ENCODE measurements at places on chromosomes 2 and 18.

DNA sequence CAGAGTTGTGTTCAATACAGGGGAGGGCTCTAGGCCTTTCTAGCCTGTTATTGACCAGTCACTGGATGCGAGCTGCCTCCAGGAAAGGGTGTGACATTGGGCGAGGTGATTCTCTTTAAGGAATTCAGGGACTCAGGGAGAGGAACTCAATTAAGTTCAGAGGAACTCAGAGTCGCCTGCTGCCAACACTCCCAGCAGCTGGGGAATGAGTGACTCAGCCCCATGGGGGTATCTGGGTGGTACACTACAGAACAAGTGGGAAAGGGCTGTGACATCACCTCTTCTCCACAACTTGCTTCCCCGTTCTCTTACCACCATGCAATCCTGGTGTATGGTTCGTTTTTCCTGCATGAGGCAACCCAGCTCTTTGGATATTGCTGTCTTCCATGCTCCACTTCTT is 50.4 kb upstream of the CYRIA start:
- no peak for DNase-seq

DNA sequence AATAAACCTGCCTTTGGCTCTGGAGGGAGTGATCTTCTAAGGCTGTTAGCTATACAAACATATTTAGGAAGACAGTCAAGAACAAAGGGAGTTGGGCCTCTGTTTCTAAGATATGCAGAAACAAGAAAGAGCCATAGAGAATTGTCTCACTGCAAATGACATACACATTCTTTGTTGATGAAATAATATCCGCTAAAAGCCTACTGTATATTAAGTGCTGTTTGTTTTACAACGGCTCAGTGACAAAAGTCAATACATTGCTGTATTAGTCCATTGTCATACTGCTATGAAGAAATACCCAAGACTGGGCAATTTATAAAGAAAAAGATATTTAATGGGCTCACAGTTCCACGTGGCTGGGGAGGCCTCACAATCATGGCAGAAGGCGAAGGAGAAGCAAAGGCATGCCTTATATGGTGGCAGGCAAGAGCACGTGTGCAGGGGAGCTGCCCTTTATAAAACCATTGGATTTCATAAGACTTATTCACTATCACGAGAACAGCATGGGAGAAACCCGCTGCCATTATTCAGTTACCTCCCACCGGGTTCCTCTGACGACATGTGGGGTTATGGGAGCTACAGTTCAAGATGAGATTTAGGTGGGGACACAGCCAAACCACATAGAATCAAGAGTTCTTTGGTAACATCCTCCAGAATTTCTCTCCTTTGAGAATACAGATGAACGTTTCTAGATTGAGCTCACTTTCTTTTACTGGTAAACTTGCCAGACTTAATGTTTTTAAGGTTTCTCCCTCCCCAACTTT is 157.8 kb downstream of the PIK3C3 start:
- DNase-seq, result no peak

DNA sequence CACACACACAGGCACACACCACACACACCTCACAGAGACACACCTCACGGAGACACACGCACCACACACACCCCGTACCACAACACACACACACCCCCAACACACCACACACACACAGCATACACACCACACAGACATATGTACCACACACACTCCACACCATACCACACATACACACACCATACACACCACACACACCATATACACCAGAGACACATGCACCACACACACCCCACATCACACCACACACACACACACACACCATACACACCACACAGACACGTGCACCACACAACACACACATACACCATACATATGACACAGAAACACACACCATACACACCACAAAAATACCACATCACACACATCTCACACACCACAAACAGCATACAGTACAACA is 850.7 kb downstream of the RNF144A start:
- no peak for DNase-seq

DNA sequence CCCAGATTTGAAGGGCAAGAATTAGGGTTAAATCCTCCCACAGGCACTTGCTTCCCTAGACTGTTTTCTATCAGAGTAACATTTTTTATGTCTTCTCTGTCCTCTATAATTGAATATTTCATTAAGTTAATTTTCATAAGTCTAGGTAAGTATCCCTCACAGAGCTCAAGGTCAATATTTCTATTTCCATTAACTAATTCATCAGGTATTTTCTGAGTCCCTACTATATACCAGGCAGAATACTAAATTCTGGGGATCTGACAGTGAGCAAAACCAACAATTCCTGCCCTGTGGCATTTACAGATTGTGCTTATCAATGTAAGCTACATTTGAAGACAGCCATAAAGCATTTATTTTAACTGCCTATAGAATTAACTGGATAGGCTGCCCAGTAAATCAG is 86.4 kb upstream of the RBBP8 start:
- DNase-seq, result no peak

DNA sequence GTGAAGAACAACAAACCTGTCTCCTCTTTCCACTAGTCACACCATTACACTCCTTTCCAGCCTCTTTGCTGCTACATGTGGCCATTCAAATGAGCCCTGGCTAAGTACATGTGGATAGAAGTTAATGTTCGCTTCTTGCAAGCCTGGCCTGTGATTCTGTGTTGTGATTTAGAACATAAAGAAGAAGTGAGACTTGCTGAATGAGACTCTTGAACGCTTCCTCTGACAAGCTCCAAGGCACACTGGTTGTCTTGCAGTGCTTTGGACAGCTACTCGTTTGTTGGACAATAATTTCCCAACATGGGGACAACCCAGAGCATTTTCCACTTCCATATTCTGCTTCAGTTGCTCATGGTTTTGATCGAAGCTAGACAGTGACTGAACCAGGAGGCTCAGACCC is 57.3 kb downstream of the CCDC74A start:
- no peak for DNase-seq

GRCh38 chr18:75336767-75337166 is 90.7 kb downstream of the SMIM21 start:
- no peak for DNase-seq

- DNase-seq, result no peak
These were observed 226.4 kb upstream of the ID2 start for GRCh38 chr2:8455236-8456150.

DNA sequence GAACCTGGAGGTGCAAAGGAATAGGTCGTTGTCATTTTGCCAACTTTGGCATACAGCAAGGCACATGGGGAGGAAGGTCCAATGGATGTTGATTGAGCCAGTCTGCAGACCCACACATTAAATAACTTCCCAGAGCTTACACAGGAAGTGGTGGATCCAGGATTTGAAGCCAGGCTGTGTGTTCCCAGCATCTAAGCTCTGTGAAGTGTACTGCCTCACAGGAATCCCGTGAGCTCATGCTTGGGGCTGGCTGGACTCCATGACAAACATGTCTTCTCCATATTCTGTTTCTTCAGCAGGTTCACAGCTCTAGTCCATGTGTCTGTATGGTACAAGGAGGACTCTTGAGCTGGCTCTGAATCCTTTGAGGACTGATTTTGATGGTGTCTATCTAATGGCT is 63.9 kb downstream of the KLHL29 start:
- DNase-seq, result no peak

GRCh38 chr18:9832871-9833270 is 52.9 kb upstream of the TXNDC2 start:
- DNase-seq, result no peak

DNA sequence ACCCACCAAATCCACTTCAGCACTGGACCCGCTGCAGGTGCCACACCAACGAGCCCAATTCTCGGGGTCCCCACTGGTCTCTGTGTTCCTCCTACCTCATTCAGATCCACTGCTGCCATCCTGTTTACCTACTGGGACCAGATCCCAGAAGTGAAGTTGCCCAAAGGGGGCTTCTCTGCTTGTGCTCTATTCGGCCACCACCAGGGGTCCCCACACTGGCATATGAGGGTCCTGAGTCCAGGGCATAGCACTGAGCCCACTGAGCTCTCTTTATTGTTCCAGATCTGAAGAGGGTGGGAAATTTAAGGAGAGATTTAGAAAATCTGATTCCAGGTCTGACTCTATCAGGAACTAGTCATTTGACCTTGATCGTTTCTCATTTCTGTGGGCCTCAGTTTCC is 2.4 kb downstream of the GPR45 start:
- DNase-seq, result no peak

All from stimulated activated CD8-positive, alpha-beta memory T cell treated with anti-CD3 and anti-CD28 coated beads, Interleukin-4, amount 100 ng/mL, for 1 hour (primary cell).